ENCODE measurements at places on chromosomes 5 and 9.

DNA sequence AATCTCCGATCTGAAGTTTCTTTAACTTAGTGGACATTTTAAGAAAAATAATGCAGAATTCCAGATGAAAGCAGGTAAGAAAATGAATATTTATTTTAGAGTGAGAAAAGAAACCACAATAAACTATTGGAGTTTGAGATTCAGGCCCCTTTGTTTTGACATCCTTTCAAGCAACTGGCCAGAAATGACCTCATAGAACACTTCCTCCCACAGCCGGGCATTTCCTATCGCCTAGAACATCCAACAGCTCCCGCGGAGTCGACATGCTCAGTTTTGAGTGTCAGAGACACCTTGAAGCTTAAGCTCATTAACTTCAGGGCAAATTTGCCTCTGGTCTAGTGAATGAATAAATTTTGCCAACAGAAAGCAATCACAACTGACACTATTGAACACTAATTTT lies 369.2 kb downstream of the TLE4 start:
- DNase-seq: no peak

- DNase-seq: no peak
These were observed 78.1 kb downstream of the CFAP95 start for GRCh38 chr9:69898714-69899209.

DNA sequence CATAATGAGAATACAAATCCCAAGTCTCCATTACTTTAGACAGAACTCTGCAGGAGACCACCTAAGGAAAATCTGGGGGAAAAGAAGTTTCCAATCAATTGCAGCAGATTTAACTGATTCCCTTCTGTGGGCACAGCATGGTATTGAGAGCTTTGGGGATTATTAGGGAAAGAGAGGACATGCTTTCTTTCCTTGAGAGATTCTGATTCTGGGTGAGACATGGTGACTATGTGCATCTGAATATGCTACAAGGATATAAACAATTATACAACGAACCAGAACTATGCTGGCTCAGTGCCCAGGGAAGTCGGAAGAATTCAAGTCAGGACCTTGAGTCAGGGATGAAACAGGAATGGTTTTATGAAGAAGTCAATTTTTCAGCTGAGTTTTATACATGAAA lies 183.7 kb downstream of the PDE4D start:
- DNase-seq: no peak

DNA sequence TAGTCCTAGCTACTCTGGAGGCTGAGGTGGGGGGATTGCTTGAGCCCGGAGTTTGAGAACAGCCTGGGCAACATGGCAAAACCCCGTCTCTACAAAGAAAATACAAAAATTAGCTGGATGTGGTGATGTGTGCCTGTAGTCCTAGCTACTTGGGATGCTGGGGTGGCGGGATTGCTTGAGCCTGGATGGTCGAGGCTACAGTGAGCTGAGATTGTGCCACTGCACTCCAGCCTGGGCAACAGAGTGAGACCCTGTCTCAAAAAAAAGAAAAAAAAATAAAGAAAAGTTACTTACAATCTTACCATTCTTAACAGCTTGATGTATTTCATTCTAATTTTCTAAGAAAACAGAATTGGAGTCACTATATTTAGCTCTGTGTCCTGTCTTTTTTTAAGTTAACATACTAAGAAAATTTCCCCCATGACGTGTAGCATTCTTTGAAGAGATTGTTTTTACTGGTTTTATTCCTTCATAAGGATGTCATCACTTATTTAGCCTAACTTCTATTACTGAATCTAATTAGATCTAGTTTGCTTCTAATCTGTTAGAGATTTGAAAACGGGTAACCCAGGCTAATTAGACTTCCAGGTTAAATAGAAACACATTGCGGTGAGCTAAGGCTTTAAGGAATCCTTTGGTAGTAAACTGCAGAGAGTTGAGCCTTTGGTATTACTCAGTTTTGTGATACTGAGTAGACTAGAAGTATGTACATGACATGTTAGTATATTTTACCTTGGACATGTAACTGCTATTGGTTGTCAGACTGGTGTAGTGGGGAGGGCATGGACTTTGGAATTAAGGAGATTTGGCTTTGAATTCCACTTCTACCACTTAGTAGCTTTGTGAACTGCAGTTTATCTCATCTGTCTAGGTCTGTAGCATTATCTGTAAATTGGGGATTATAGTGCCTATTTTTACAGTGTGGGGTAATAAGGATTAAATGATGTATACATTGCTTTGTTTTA lies 24.0 kb downstream of the HSPA4 start:
- DNase-seq: no peak

DNA sequence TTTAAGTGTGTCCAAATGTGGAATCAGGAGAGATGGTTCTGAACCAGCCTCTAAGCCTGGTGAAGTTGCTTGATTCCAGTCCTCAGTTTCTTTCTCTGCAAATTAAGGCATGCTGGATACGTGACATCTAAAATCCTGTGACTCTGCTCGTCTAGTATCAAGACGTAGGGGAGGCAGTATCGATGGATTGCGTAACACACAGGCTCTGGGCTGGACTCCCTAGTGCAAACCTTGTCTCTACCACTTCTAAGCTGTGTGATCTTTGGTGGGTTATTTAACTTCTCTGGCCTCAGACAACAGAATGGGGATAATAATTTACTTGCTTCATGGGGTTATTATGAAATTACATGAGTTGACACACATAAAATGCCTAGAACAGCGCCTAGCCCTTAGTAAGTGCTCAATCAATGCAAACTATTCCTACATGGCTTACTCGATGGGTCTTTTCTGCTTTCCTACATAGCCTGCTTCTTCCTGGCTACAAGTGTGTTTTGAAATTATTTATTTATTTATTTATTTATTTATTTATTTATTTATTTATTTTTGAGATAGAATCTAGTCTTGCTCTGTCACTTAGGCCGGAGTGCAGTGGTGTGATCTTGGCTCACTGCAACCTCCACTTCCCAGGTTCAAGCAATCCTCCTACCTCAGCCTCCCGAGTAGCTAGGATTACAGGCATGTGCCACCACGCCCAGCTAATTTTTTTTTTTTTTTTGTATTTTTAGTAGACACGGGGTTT lies 102.1 kb downstream of the EGFLAM start:
- no peak for DNase-seq

Measured in stimulated activated CD8-positive, alpha-beta memory T cell treated with anti-CD3 and anti-CD28 coated beads, Interleukin-4, amount 100 ng/mL, for 1 hour (primary cell).